ENCODE measurements at places on chromosomes 3 and 15. TPM values are rescaled to one million over a fixed set of nuclear protein-coding genes. Genes with fewer than 3 reads are reported as not detected.

Gene SAMD7
- not detected for polyA plus RNA-seq

Gene CYP1A1
- polyA plus RNA-seq: not detected

Gene RHOV
- polyA plus RNA-seq: 1.7 TPM

Gene QTRT2
- 40.3 TPM for polyA plus RNA-seq

Gene CLDN16
- 35.6 TPM for polyA plus RNA-seq

Gene CLSTN2
- 2.0 TPM for polyA plus RNA-seq

DNA sequence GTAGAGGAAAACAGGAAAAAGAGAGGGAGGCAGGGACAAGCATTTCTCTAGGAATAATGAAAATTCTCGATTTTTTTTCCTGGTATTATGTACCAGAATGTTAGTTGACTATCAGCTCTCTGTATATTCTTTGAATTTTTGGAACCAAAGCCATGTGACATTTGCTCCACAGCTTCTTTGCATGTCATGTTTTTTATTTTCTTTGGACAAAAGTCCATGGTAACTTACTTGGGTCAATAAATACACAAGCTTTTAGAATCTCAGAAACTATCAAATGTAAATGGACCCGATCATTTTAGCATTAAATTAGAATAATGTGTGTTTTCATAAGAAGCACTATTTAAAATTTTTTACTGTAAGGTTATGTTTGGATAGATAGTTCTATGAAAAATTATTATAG lies 320.5 kb downstream of the ZIC1 start:
- DNase-seq: peak; percentile 40

- DNase-seq: no peak
These were observed 1.3 kb downstream of the RBPMS2 start for GRCh38 chr15:64774037-64774628.

- DNase-seq: no peak
These were observed 22.9 kb upstream of the KIF23 start for GRCh38 chr15:69391046-69391757.

DNA sequence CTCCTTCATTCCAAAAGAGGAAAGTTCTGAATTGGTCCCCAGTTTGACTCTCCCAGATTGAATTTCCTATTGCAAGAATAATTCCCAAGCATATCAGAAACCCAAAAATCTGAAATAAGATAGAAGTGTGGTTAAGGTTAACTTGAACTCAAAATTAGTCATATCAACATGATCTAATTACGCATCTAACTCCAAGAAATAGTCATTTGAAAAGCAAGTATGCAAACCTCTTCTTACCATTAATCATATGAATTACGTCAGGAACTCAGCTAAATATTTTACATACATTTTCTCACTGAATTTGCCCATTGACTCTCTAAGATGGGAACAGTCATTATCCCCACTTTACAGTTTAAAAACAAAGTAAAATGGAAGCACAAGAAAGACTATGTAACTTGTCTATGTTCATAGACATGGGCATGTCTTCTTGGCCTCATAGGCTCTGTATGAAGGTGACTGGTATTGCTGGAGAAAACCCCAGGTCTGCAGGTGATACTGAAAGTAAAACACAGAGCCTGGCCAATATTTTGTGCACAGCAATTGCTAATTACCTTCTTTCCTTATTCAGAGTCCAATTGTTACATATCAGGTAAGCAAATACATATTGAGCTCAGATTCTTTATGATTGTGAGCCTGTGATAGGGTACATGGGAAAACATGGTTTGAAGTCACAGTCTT lies 139.2 kb downstream of the ATP8B4 start:
- DNase-seq: no peak

DNA sequence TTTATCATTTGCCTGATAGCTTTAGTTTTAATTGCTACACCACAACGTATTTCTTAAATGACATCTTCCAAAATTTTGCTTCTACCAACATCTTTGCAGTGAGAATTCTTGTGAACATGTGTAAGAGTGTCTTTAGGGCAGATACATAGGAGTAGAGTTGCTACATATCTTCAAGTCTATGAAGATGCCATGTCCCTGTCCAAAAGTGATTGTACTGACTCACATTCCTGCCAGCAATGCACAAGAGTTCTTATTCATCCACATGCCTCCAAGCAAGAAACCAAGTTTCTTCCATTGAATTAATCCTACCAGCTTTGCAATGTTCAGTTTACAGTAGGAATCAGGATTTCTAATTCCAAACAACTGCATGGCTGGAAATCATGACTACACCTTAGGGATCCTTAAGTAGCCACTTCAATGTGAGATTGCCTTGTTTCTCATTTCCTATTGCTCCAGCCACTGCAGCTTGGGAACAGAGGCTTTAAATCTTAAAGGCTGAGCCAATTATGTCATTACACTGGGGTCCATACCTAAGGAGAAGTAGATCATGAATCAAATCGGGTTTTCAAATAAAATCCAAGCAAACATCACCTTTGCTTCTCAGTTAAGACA lies 44.5 kb downstream of the BCL2L10 start:
- no peak for DNase-seq

DNA sequence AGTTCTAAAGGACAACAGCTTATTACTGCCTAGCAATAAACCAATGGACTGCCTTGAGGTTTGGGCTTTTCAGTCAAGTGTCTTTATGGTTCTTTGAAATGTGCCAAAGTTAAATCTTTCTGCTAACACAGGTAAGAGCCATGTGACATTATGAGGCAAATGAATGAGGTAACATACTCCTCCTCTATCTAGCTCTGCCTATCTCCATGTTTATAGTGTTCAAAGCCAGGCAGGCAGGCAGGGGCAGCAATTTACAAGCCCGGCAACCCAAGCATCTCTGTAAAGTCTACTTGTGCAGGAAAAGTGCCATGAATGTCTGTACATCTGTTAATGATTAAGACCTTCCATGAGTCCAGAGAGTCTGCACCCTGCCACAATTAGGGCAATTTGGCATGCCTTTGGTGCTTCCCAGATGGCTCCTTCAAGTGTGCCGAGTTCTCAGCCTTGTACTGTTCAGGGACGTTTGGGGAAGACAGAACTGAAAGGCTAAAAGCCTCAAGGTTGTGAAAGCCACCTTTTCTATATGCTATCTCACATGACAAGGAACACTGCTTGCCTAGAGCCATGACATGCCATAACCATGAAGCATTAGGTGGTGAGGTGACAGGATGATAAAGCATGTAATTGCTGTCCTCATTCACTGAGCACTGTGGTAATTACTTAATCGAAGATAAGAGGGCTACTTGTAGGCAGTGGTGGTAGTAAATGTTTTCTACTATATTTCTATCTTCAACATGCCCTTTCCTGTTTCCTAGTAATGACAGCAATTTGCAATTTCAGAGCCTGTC lies 41.4 kb upstream of the EIF1B start:
- DNase-seq: no peak

DNA sequence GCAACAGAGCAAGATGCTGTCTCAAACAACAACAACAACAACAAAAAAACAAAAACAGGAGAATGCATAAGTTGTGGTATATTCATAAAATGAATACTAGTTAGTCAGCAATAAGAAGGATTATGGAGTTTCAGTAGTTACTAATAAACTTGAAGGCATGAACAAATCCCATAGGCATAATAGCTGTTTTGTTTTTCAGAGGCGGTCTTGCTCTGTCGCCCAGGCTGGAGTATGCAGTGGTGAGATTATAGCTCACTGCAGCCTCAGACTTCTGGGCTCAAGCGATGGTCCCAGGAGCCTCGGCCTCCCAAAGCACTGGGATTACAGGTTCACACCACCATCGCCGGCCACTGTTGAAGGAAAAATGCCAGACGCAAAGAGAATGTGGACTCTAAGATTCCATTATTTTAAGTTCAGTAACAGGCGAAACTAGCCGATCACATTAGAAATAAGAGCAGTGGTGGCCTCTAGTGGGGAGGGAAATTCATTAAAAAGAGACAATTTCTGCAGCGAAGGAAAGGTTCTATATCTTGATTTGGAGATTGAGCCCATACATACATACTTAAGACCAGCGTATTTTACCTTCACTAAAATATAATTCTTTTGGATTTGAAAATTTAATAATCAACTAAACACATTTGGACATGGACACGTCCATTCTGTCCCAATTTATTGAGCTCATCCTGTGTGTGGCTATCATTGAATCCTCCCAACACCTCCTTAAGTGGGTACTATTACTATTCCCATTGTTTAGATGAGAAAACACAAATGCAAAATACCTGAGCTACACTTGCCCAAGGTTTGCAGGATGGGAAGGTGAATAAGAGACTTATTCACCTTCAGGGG lies 27.4 kb upstream of the HDAC11 start:
- peak; percentile 59 for DNase-seq

DNA sequence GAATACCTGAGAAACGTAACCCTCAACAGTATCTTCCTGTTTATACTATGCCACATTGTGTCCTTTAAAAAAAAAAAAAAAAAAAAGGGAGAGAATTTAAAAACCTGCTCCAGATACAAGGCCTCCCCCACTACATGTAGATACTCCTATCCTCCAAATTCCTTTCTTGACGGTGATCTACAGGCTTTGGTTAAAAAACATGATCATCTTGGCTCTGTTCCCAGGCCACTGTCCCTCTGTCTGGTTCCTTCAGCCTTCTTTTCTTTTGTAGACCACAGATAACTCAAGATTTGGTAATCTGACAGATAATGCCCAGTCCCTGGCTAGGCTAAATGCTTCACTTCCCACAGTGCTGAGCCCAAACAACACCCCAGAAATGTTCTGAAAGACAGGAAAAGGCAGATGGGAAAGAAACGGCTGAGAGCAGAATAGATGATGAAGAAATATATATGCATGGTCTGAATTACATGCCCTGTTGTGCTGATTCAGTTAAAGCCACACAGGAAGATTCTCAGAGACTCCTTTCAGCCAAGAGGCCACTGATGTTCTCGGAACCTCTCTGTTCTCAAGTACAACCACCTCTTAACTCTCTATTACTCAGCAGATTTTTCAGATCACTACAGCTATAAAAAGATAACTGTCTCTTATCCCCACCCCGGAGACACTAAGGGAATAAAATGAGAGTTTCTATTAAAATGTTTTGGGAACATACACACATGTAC lies 48.3 kb downstream of the NPTN start:
- DNase-seq: no peak

DNA sequence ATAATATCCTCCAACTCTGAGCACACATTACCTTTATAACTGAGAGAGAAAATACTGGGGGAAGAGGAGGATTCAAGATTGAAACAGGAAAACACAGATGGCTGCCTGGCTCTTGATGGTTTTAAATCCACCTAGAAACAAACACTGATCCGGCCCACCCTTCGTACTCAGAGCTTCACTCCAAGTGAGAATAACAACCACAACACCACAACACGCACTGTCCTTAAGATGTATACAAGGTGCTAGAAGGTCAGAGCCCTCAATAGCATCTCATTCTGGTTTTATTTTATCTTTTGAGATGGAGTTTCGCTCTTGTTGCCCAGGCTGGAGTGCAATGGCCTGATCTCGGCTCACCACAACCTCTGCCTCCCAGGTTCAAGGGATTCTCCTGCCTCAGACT lies 9.9 kb downstream of the IP6K2 start:
- DNase-seq: no peak

DNA sequence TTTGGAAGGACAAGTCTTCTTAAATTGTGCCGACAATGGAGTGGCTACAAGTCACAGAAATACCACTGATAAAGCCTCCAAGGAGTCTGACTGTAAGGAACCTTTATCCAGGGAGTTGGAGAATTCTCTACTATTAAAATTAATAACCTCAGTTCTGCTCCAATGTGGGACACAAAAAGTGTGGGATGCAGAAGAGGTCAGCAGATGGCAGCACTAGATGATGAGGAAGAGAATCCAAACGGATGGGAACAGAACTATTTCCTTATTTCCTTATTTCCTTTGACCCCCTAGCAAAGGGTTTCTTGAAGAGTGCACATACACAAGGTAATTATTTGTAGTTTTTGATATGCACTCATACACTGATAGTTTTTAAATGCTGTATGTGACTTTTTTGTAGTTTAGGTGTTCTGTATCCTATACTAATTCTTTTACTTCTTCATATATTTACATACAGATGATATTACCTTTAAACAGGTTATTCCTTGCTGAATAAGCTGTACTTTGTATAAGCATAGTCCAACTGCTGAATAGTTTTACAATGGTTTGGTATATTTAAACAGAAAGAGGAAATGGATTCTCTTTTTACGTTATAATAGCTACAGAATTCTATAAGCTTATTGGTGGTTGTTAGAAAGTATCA lies 25.6 kb upstream of the NLGN1 start:
- DNase-seq: peak; percentile 3

- no peak for DNase-seq
These were observed 130.8 kb downstream of the MINAR1 start for GRCh38 chr15:79562899-79563298.

- no peak for DNase-seq
These were observed 12.1 kb downstream of the FNDC3B start for GRCh38 chr3:172051310-172051956.

- peak; percentile 35 for DNase-seq
These were observed 34.5 kb downstream of the NPTN start for GRCh38 chr15:73598530-73599160.

GRCh38 chr15:25385986-25386385 lies 52.8 kb downstream of the UBE3A start:
- no peak for DNase-seq

GRCh38 chr3:66744521-66744920 lies 243.7 kb upstream of the LRIG1 start:
- DNase-seq: no peak

GRCh38 chr15:23686466-23687142 lies 501 bp downstream of the NDN start:
- DNase-seq: no peak

- no peak for DNase-seq
These were observed 167.7 kb downstream of the AGBL1 start for GRCh38 chr15:86247249-86247955.

- no peak for DNase-seq
These were observed 19.1 kb upstream of the CLDN16 start for GRCh38 chr3:190368881-190369280.

DNA sequence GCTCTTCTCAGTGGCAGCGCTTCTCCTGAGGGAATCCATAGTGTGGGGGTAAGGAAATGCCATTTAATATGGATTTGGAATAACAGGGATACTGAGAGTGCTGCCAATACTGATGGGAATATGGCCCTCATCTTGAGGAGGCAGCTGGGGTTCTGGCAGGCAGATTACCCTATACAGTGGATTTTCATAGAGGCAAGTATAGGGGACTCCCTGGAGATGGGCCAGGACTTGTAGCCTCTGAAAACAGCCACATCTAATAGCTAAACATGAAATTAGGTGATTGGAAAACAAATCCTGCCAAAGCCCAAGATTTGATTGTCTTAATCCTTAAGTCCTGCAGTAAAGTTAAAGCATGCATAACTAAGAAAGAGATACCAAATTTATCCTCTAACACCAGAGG lies 30.9 kb downstream of the DPH3 start:
- DNase-seq: no peak

- DNase-seq: no peak
These were observed 8.6 kb downstream of the MAPKAPK3 start for GRCh38 chr3:50625231-50626182.

DNA sequence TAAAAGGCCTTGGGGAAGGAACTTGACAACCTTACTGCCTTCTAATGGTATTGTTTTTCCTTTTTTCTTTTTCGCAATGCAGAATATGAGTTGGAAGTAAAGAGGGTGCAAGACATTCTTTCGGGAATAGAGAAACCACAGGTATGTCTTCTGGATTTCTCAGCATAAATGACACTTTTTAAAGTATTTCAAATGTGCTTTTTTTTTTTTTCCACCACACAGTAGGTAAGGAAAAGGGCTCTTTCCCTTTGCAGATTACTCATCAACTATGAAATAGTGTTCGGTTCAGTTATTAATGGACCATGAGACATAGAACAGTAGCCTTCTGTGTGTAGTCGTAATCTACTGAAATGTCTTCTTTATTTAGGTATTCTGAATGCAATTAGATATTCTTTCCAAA lies 162.4 kb downstream of the GHSR start:
- no peak for DNase-seq
